Activated naive CD4-positive, alpha-beta T cell treated with anti-CD3 and anti-CD28 coated beads, Interleukin-2, amount 50 U/mL, for 16 hours (primary cell): ENCODE measurements at places on chromosomes 6 and 20.
A peak's percentile ranks its signal among the peaks of the same experiment; 100 is the strongest.

DNA sequence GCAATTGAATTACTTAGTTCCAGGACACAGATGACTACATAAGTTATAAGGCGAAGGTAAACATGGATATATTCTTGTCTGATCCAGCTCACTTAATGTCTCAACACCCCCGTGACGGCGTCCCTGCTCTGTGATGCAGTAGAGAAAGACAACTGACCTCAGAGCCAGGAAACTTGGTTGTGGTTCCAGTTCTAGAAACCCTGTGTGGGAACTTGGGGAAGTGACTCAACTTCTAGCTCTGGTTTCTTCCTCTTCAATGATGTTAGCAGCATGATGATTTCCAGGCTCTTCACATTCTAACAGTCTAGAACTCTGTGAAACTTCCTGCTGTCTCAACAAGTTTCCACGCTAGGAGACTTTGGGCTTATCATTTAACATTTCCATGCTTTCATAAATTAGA is 18.4 kb downstream of the LAMA4 start:
- no peak for DNase-seq

- no peak for DNase-seq
Measured at GRCh38 chr20:3082955-3083952, 1.3 kb downstream of the AVP start.

DNA sequence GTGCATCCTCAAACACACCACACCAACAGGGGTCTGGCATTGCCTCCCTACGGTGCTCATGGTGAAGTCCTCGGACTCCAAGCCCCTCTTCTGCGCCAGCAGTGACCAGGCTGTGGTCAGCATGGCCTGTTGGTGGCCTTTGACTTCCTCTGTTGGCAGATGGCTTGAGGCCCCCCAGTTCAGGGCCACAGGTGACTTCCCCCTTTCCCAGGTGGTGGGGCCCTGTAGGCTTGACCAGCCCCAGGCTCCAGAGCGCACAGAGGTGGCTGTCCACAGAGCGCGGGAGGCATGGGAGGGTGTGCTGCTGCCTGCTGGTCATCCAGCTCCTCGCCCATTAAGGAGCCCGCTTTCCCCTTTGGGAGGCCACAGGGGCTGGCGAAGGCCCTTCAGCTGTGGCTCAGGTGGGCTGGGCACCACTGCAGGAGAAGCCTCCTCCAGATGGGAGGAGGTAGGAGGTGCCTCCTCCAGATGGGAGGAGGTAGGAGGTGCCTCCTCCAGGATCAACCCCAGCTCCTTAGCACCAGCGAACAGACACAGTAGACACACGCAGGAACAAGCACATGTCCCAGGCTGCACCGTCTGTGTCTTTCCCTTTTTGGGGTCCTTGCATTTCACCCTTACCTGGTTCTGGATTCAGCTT is 52.1 kb upstream of the BHLHE23 start:
- peak; percentile 5 for DNase-seq

- DNase-seq = no peak
Measured at GRCh38 chr20:5526516-5526915, 209.8 kb upstream of the PROKR2 start.

GRCh38 chr6:129598244-129599187 is 111.5 kb downstream of the ARHGAP18 start:
- DNase-seq = no peak

DNA sequence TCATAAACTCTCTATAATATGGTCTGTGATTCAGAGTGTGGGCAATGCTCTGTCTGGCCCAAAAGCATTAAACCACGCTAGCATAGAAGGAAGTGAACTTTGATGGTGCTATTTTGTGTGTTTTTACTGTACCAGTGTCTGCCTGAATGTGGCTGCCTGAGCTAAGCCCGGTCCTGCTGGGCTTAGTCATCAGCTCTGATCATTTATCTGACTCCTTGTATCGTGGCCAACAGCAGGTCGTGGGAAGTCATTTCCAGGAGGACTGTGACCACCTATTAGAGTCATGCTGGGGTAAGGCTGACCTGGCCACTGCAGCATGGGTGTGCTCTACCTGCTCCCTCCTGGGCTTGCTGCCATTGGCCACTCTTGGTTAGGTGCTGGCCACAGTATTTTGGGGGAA is 239.1 kb upstream of the CEP162 start:
- no peak for DNase-seq

- DNase-seq = no peak
Measured at GRCh38 chr6:37862430-37862829, 42.9 kb downstream of the ZFAND3 start.

GRCh38 chr6:22279427-22279826 is 17.4 kb downstream of the PRL start:
- no peak for DNase-seq

DNA sequence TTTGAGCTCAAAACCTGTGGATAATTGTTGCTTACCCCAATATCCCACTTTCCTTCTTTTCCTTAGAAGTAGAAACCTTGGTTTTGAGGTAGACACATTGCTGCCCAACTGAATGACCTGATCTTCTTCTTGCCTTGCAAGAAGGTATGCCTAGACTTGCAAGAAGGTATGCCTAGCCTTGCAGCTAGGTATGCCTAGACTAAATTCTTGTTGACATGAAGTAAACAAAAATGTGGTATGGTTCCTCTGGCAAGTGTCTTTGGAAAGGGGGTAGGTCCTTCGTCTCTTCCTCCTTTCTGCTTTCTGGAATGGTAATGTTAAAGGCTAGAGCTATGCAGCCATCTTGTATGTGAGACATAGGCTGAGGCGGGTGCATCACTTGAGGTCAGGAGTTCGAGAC is 129.2 kb downstream of the GMPR start:
- DNase-seq = no peak

GRCh38 chr20:29408034-29408695 is 1849.3 kb upstream of the DEFB115 start:
- no peak for DNase-seq

DNA sequence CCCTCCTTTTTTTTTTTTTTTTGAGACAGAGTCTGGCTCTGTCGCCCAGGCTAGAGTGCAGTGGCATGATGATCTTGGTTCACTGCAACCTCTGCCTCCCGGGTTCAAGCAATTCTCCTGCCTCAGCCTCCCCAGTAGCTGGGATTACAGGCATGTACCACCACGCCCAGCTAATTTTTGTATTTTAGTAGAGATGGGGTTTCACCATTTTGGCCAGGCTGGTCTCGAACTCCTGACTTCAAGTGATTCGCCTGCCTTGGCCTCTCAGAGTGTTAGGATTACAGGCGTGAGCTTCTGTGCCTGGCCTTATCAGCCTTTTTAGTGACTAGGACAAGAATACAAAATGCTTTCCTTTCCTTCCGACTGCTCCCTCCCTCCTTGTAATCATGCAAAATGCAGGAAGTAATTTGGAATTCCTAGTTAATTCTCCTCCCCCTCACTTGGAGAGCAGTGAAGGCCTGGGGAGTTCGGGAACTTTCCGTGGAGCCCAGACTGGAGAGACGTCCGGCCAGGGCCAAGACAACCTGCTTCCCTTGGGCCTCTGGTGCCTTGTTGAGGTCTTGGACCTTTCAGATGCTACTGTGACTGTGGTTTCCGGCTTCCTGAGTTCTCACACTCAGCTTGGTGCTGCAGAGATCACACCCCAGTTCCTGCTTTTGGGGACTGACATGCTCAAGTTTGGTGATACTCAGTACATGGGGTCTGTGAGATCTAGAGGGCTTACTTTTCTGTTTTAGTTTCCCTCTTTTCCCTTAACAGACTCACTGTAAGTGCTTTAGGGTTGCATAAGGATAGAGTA is 3.9 kb upstream of the PHF20 start:
- DNase-seq = peak; percentile 28

DNA sequence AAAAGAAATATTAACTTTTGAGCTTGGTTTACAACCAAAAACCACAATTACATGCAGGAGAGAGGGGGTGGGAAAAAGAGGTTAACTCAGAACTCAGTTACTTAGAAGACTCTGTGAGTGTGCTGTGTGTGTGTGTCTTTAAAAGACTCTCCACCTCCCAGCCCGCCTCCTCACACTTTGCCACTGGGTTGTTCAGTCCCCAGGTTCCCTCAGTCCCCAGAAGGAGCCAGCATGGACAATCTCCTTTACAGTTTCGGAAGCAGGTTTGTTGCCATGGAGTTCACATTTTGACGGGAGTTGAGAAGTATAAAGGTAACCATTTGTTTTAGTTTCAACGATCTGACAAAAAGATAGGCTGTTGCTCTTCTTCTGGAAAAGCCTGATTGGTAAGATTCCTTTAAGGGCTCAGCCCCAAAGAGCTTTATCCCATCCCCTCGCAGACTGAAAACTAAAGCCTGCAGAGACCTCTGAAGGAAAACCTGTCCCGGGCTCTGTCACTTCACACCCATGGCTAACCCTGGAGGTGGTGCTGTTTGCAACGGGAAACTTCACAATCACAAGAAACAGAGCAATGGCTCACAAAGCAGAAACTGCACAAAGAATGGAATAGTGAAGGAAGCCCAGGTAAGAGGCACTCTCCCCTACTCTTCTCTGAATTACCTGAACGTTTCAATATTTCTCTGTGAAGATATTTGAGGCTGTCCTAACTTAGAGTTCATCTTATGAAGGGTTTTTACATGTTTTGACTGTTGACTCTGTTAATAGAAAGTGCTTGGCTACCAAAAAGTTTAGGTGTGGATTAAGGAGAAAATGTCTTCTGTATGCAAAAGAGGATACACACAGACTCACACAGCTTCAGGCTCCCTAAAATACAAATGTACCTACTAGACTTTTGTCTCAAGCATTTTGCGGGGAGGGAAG is at the start of gene SPTLC3:
Gene SPTLC3 (plus strand): TSS at position 212 of the 921 bp plus-strand sequence. CDS start 296 bp downstream, at position 508.
- DNase-seq = no peak

DNA sequence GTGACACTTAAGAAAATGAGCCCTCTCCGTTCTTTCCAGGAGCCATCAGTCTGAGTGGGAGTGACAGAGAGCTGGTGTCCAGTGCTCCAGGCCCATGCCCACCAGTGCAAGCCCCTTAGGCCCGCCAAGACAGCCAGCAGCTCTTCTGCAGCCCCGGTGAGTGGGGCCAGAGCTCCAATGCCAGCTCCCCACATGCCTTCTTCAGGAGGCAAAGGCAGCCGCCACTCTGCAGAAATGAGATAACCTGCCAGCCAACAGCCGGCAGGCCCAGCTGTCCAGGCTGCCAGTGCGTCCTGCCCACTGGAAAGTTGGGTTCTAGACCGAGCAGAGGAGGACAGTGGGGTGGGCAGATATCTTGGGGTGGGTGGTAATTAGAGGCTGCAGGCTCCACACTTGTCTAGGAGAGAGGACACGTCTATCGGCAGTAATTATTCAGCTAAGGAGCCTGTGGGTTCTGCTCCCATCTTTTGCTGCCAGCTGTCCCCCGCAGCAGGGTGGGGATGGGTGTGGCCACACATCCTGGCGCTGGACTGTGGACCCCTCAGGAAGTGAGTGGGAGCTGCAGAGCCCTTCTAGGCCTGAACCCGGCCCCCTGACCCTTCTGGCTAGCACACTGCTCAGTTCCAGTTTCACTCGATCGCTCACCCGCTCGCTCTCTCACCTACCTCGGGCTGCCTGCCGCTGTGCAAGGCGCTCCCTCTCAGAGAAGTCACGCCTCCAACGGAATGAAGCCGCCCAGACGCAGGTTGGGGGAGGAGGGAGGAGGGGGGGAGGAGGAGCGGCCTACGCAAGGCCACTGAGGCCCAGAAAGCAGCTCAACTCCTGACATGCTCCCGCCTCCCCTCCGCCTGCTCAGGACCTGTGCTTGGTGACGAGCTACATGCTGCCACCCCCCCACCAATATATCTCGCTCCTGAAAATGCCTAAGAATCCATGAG is 3.6 kb downstream of the GRM4 start:
- no peak for DNase-seq

DNA sequence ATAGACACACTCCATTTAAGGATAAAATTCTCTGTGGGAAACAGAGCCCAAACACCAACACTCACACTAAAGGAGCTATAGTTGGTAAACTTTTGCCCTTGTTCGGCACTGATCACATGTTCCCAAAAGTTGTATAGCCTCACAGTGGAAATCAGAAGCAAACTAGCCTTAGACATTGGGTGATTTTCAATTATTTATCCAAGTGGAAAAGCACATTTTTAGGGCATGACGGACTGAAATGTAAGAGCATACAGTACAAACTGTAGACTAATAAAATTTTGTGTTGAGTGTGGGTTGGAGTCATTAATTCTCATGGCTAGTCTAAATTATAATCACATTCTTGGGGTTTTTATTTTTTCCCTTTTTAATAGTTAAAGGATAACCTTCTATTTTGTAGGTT is 202.4 kb downstream of the MOXD1 start:
- DNase-seq = no peak

DNA sequence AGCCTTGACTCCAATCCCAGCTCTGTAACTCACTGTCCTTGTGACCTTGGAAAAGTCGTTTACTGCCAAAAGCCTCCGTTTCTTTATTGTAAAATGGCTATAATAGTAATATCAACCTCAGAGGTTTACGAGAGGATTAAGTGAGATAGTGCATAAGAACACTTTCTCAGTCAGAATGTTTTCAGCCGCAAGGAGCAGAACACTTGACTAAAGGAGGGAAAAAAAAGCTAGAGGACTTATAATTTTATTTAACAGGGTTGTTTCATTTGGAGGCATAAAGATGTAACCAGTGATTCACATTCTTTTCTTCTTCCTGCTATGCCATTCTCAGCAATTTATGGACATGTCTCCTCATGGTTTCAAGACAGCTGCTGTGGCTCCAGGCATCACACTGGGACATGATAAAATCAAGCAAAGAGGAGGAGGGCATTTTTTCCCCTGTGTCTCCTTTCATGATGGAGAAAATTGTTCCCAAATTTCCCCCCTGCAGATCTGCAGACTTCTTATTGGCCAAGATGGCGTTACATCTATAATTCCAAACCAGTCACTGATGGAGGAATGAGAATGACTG is 143.0 kb upstream of the PTPN1 start:
- DNase-seq = no peak

- no peak for DNase-seq
Measured at GRCh38 chr6:131163886-131164285, 28.6 kb downstream of the AKAP7 start.

- no peak for DNase-seq
Measured at GRCh38 chr6:63503199-63503598, 69.1 kb upstream of the LOC128125822 start.

DNA sequence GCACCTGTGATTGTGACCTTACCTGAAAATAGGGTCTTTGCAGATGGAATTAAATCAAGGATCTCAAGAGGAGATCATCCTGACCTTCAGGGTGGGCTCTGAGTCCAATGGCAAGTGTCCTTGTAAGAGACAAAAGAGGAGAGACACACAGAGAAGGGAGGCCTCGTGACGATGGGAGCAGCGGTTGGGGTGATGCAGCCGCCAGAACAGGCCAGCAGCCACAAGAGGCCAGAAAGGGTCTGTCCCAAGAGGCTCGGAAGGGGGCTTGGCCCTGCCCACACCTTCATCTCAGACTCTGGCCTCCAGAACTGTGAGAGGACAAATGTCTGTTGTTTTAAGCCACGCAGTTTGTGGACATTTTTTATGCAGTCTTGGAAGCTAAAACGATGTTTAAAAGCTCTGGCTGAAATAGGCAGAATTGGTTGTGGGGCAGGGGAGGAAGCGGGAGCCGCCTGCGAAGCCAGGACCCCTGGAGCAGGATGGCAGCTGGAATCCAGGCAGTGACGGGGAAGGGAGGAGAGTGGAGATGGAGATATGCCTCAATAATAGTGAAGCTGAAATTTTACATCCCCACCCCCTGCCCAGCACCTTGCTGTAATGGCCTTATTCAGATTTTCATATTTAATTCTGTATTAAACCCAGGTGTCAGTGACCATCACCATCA is 216.4 kb downstream of the ANKRD60 start:
- no peak for DNase-seq

GRCh38 chr6:33595001-33595846 is 15.1 kb upstream of the BAK1 start:
- no peak for DNase-seq

- no peak for DNase-seq
Measured at GRCh38 chr6:129749749-129750120, 39.8 kb upstream of the ARHGAP18 start.

GRCh38 chr20:5400164-5400762 is 83.5 kb upstream of the PROKR2 start:
- no peak for DNase-seq

- no peak for DNase-seq
Measured at GRCh38 chr6:142255785-142256184, 46.0 kb upstream of the ADGRG6 start.
